ENCODE measurements at places on chromosomes 2 and 18.

- DNase-seq = no peak
Measured at GRCh38 chr18:3775996-3776395, 326.0 kb downstream of the TGIF1 start.

DNA sequence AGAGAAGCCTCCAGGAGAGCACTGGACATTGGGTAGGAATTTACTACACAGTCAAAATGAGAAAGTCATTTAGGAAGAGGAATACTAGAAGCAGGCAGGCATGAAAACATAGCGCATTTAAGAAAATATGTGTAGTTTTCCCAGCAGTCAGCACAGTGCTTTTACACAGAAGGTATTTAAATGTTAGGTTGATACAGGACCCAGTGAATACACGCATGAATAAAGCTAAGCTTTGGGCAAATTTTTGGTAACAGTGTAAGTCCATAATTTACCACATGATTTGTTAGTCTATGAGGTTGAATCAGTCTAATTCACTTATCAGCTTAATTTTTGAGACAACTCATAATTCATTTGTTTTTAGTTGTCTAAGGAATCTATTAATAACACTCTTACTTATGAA, 421.7 kb upstream of the CDH20 start:
- no peak for DNase-seq

DNA sequence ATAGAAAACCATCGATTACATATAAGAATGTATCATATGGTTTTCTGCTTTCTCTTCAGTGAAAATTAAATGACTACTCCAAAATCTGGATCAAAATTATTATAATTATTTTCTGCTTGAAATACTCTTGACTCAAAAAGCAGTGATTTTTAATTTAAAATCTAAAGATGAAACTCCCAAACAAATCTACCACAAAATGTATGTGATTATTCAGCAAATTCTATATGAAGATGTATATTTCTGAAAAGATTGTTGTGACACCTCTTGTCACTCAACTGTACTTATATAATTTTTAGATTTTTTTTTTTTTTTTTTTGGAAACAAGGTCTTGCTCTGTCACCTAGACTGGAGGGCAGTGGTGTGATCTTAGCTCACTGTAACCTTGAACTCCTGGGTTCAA, 98.6 kb downstream of the MTCL1 start:
- no peak for DNase-seq

DNA sequence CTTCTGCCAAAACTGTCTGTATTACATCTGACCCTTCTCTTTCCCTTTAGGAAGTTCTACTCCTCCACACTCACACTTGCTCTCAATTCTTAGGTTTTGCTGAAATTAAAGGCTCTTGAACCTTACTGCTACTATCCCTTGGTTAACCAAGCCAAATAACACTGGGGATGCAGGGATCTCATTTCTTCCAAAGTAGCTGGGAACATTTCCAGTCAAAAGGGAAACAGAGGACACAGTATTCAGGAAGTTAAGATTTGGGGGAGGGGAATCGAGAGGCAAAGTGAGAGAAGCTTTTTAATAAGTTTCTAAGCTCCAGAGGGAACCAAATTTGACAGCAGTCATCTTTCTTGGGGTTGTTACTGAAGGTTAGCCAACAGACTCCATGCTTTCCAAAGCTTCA, 6.2 kb downstream of the SEPTIN2 start:
- DNase-seq = no peak

- DNase-seq = no peak
Measured at GRCh38 chr2:36414307-36414706, 58.7 kb downstream of the CRIM1 start.

- DNase-seq = no peak
Measured at GRCh38 chr2:9847140-9847539, 3.9 kb downstream of the TAF1B start.

DNA sequence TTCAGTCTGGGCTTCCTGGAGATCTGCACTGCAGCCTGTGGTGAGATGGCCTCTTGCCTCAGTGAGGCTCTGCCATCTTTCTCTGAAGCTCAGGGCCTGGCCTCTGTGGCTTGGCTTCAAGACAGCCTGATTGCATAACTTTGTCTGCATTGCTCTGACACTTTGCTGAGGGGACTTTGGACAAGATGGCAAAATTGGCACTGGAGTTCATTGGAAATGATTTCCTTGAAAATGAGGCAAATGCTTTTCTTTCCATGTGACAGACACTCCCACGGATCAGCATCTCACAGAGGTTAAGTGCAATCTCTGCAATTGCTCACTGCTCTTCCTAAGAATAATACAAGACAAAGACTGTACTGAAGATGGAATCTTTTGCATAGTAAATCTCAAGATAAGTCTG, 166.8 kb downstream of the KCNS3 start:
- DNase-seq = no peak

DNA sequence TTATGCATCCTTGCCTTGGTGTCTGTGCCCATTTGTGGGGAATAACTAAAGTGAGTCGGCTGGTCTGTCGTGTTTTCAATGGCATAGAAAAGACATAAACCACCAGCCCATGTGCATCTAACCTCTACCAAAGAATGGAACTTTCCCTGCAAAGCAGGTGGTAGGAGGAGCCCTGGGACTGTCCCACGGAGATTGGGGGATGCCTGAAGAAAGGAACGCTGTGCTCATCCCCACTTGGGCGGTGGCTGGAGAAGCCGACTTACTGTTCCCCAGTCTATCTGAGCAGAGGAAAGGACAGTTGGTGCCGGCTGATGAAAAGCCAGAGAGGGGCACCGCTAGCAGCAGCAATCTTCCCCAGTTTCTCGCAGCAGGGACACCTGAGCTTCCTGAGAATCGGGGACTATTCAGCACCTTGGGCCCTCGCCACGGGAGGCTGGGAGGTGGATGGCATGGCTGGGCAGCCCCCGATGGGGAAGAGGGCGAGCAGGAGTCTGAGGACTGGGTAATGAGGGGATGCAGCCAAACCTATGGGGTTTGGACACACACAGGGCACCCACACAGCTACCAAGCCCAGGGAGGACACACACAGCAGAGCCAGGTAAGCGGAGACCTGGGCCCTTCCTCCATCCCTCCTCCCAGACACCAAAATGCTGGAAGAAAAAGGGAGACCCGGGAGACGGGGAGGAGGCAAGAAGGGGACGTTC, 53.7 kb upstream of the AGAP1 start:
- no peak for DNase-seq

- no peak for DNase-seq
Measured at GRCh38 chr18:27213123-27213717, 28.1 kb upstream of the CHST9 start.

DNA sequence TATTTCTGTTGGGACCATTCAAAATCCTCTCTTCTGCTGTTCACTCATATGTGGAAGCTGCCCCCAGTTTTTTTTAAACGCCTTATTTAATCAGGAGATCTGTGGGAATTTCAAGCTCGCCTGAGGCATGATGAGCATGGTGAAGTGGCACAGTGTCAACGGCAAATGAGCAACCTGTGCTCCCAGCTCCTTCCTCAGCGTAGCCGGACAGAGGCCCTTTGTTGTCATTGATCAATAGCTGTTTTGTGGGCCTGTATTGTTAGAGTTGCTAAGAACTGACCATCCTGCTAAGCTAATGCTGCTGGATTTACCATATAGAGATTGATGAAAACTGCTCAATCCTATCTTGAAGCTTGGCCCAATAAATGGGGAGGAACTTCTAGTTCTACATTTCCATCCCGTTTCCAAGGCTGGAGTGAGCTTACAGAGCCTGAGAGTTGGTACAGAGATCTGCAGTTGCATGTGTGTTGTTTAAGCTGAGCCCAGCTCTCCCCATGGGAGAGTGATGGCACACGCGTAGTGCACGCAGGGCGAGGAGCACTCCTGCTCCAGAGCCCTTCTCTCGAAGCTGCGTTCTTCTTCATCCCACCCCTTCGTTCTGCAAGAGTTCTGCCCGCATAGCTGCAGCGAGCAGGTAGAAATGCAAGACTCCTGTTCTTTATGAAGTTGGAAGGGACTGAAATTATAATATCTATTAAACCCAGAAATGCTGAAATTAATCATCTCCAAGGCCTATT, 108.8 kb downstream of the RTN4 start:
- DNase-seq = no peak

DNA sequence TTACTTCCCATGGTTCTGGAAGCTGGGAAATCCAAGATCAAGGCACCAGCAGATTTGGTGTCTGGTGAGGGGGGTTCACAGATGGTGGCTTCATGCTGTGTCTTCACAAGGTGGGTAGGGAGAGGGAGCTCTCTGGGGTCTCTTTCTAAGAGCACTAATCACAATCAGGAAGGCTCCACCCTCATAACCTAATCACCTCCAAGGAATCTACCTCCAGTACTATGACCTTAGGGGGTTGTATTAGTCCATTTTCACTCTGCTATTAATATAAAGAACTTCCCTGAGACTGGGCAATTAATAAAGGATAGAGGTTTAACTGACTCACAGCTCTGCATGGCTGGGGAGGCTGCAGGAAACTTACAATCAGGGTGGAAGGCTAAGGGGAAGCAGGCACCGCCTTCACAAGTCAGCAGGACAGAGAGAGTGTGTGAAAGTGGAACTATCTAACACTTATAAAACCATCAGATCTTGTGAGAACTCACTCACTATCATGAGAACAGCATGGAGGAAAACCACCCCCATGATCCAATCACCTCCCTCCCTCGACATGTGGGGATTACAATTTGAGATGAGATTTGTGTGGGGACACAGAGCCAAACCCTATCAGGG, 17.6 kb downstream of the TBC1D8 start:
- no peak for DNase-seq

- no peak for DNase-seq
Measured at GRCh38 chr2:111157071-111157661, 36.5 kb downstream of the BCL2L11 start.

- no peak for DNase-seq
Measured at GRCh38 chr18:51154431-51155063, 42.9 kb downstream of the MEX3C start.

DNA sequence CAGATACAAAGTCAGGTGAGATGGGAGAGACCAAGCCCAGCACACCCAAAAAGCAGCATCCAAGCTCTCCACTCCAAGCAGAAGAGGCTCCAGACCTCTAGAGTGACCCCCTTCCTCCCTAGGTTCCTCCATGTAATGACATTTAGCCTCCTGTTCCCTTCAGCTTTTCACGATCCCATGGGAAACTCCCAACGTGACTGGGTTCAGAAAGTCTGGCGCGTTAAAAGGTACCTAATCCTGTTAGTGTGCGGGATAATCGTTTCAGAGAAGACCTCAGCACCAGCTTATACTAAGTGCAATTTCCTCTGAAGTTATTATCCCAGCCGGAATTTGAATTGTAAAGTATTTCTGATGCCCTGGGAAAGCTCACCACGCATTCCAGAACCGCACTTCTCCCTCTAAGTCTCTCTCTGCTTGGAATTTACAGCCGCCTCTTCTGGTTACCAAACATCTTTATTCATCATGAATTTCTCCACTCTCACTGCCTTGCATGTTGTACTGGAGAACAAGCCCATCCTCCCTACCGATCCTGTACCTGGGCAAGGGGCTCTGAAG, 46.9 kb downstream of the CCBE1 start:
- no peak for DNase-seq

DNA sequence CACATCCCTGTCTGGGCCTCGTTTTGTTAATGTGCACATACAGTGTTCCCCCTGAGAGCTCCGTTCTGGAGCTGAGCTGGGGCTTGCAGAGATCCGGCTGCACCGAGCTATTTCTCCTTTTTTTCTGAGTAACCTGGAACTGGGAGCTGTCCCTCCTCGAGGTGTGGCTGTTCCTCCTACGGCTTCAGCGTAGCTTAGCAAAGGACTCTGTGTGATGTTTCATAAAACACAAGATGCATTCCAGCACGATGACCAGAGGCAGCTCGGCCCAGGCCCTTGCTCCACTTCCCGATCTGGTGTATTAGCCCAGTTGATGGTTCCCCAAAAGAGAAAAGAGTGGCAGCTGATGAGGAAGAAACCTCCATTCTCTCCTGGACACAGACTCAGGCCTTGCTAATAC, 103.0 kb downstream of the FAM210A start:
- DNase-seq = no peak

DNA sequence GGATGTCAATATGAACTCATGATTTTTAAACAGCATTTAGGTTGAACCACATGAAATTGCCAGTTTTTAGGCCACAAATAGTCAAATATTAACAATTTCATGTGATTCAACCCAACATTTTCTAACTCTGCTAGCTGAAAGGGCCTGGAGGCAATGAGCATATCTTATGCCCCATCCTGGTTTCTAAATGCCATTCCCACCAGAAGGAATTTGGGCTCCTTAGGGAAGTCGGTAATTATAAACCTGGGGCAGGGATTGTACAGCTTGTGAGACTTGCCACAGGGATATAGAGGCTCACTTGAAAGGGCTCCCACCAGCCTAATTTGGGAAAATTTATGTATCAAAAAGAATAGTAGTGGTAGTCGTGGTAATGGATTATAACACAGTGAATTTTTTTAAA, 178.4 kb upstream of the ALPP start:
- DNase-seq = no peak

GRCh38 chr18:77208964-77209363, 40.7 kb upstream of the GALR1 start:
- no peak for DNase-seq

DNA sequence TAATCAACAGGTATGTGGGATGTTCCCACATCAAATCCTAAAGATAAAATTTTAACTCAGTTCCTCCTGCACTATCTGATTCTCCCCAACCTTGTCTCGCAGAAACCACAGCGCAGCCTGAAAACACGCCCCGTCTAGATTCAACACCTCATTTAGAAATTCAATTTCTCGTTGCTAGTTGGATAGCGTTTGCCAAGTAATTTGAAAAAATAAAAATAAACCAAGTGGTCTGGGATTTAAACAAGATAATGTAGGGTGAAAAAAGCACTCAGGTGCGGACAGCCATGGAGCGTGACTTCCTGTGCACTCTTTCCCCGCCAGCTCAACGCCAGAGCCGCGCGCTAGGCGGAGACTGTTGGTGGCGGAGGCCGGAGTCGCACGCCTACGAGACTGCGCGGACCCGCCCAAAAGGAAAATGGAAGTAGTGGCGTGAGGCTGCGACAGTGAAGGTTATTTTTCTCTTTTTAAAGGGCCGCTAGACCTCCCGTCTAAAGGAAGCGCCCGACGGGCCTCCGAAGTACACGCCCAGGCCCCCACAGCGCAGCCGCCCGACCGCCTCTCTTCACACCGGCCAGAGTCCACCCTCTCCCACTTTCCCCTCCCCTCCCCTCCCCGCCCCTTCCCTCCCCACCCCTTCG, 615 bp upstream of the CCNT2 start:
- DNase-seq = peak; percentile 95

- DNase-seq = no peak
Measured at GRCh38 chr18:65995206-65995605, 244.4 kb downstream of the CDH7 start.

- no peak for DNase-seq
Measured at GRCh38 chr2:68044099-68044498, 18.7 kb downstream of the C1D start.

- no peak for DNase-seq
Measured at GRCh38 chr18:7889515-7889914, 322.4 kb downstream of the PTPRM start.

GRCh38 chr2:230877759-230878598, 13.2 kb downstream of the ITM2C start:
- no peak for DNase-seq
